ENCODE measurements at places on chromosomes 13 and 19. TPM values are rescaled to one million over a fixed set of nuclear protein-coding genes. Genes with fewer than 3 reads are reported as not detected.

ZNF229 gene
- polyA plus RNA-seq: 0.14 TPM

CYP4F8 gene
- not detected for polyA plus RNA-seq

GTF3A gene
- polyA plus RNA-seq: 144 TPM

C1QTNF9B gene
- polyA plus RNA-seq: 0.24 TPM

Data from liver (tissue), 10 donors.